Spleen (tissue), 13 donors: ENCODE measurements at places on chromosomes 1 and 21.

GRCh38 chr1:27959792-27960603 is at the start of gene XKR8:
XKR8 (plus strand) TSS chr1:27959973; CDS start chr1:27960070, 97 bp downstream.
- no peaks in the 10 kb centered on the region for H3K27me3 ChIP-seq
- peak; percentile 98 for DNase-seq
- H3K4me3 ChIP-seq = peak within 1 kb of the TSS; percentile 72
- peaks cover 14% of the 10 kb centered on the region for H3K4me1 ChIP-seq
- H3K27ac ChIP-seq = peak within 1 kb of the TSS; percentile 93
- peaks cover 20% of the 10 kb centered on the region for H3K36me3 ChIP-seq

DNA sequence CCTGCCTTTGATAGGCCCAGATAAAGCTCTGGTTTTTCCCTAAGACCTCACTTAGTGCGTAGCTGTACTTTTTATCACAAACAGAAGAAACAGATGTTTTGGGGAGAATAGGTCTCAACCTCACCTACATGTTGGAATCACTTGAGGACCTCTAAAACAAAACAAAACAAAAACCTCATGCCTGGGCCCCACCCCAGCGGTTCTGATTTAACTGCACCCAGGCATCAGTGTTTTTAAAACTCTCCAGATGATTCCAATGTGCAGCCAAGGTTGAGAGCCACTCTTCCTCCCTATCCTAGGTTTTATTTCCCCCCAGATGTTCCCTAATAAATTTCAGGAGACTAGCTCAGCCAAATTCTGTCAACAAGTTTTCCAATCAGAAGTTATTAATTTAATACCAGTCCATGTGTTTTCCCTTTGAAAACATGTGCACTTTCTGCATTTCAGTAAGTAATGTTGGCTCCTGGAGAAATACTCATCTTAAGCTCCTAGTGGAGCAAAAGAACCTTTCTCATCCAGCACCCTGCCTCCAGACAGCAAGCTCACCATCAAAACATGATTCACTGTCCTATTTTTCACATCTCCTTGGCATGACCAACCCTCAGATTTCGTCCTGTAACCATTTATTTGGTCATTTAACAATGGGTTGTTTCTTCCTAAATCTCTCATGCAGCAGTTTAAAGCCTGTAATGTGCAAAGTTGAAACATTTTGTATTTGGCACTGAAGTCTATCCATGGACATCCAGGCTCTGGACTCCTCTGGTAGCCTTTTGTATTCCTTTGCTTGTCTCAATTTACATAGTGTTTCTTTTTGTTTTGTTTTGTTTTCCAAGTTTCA is 27.5 kb downstream of the LRRC8C start:
- H3K27ac ChIP-seq = no peak overlapping the region
- no peak overlapping the region for H3K4me3 ChIP-seq
- H3K36me3 ChIP-seq = no peaks in the 10 kb centered on the region
- no peaks in the 10 kb centered on the region for H3K27me3 ChIP-seq
- peaks cover 12% of the 10 kb centered on the region for H3K4me1 ChIP-seq

- H3K36me3 ChIP-seq = no peaks in the 10 kb centered on the region
- H3K27me3 ChIP-seq = no peaks in the 10 kb centered on the region
- H3K4me3 ChIP-seq = no peak overlapping the region
- DNase-seq = no peak
- no peak overlapping the region for H3K27ac ChIP-seq
Observed at GRCh38 chr21:30838536-30838935, 9.0 kb upstream of the KRTAP7-1 start.

DNA sequence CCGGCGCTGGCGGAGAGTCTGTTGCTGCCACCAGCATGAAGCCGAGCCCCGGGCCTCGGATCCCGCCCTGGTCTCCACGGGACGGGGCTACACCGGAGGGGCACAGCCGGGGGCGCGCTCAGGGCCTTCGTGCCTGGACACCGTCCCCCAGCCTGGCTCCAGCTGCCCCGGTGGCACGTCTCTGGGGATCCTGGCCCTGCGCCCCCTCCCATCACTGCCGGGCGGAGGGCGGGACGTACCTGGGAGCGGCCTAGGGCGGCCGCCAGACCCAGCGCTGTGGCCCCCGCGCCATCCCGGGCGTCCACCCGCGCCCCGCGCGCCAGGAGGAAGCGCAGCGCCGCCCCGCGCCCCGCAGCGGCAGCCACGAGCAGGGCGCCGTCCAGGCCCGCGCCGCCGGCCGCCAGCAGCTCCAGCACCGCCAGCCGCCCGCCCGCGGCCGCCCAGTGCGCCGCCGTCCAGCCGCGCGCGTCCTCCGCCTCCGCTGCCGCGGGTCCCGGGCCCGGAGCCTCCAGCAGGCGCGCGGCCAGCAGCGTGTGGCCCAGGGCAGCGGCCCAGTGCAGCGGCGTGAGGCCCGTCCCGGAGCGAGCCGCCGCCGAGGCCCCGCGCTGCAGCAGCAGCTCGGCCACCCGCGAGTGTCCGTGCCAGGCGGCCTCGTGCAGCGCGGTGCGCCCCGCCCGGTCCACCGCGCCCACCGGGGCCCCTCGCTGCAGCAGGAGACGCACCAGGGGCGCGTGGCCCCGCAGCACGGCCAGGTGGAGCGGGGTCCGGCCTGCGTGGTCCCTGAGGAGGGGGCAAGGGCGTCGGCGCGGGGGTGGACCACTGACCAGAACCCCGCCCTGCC is 1.0 kb downstream of the ANKRD65 start:
- no peak overlapping the region for H3K4me3 ChIP-seq
- peak overlapping the region; percentile 51 for H3K27ac ChIP-seq
- peak; percentile 64 for DNase-seq

DNA sequence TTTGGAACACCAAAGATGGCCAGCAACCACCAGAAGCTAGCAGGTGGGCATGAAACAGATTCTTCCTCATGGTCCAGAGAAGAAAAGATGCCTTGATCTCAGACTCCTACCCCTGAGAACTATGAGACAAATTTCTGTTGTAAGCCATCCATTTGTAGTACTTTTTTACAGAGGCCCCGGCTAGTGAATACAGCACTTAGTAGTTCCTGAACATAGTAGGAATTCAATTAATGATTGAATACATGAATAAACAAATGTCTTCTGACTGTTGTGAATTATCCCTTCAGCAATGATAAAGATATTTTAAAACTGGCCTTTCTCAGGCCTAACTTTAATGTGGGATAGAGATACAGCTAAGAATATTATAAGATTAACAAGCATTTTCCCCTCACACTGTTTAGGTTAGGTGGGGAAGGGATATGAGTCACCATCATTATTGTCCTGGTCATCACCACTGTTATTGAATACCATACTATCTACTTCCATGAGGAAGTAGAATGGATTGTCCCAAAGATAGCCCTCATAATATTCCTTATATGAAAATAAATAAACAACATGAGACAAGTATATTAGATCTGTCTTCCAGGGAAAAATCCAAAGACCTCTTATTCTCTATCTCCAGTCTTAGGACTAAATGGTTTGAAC is 51.4 kb downstream of the ADCY10 start:
- H3K27me3 ChIP-seq = no peaks in the 10 kb centered on the region
- no peak for DNase-seq
- no peak overlapping the region for H3K27ac ChIP-seq
- no peak overlapping the region for H3K4me3 ChIP-seq
- H3K4me1 ChIP-seq = no peaks in the 10 kb centered on the region
- no peaks in the 10 kb centered on the region for H3K36me3 ChIP-seq

GRCh38 chr1:21910558-21911204 is 26.4 kb downstream of the HSPG2 start:
- DNase-seq = no peak
- no peaks in the 10 kb centered on the region for H3K36me3 ChIP-seq
- no peaks in the 10 kb centered on the region for H3K27me3 ChIP-seq

DNA sequence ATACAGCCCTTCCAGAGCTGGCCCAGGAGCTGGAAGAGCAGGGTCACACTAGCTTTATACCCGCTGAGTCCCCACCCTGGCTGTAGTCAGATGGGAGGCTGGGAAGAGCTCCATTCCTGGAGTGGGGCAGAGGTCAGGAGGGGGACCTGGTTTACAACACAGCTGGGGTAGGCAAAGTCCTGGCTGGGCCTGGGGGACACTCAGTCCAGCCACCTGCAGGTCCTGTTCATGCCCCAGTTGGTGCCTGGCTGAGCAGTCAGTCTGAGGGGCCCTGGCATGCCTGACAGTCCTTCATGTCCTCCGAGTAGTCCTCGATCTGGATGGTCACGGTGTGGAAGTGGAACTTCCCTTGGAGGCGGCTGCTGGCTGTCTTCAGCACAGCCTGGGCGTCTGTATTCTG is 7.0 kb downstream of the SLC30A2 start:
- peaks cover 22% of the 10 kb centered on the region for H3K4me1 ChIP-seq

- DNase-seq = no peak
- no peaks in the 10 kb centered on the region for H3K27me3 ChIP-seq
- no peaks in the 10 kb centered on the region for H3K4me1 ChIP-seq
- no peaks in the 10 kb centered on the region for H3K36me3 ChIP-seq
Observed at GRCh38 chr1:244590670-244591069, 62.3 kb upstream of the DESI2 start.

DNA sequence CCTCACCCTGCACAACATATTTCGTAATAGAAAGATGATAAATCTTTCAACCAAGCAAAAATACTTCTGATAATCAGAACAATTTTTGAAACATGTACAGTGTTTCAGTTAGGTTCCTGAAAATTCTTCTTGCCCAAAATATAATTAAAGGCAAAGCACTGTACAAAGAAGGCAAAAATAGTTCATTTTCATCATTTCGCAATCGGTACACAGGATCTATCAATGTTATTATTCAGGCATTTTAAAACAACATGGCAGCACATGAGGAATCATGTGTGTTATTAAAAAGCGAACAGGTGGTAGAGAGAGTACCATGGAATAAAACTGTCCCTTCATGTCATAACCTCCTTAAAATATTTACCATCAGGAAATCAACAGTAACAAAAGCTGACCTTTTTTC is 356.9 kb downstream of the DPYD start:
- no peak for DNase-seq
- no peaks in the 10 kb centered on the region for H3K36me3 ChIP-seq
- no peaks in the 10 kb centered on the region for H3K27me3 ChIP-seq
- no peaks in the 10 kb centered on the region for H3K4me1 ChIP-seq

DNA sequence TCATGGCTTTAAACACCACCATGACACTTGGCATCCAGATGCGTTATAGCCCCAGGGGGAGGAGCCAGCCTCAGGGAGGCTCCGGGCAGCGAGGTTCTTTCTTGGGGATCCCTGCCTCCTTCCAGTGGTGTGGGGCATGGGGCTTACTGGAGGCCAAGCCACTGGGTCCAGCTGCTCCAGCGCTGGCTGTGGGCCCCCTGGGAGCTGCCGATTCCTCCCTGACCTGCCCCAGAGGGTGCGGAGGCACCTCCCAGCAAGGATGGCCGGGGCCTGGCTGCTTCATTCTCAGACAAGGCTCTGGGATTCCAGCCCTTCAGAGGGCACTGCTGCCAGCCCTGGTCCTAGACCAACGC is 159.3 kb downstream of the PEX14 start:
- H3K4me1 ChIP-seq = peaks cover 8% of the 10 kb centered on the region
- H3K4me3 ChIP-seq = no peak overlapping the region

DNA sequence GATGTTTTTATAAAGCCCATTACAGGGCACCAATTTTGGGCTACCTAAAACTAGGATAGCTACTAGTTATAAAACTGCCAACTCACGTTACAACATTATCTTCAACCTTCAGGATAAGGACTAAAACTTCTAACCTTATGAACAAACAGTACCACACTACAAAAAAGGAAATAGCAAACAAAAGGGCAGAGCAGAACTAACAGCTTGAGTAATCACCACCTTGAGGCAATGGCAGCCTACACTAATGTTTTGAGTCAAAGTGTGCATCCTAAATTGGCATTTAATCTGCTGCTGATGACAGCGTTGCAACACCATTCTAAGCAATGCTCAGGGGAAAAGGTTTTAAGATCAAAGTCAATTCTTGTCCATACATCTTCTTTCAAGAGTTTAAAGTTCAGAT is 27.2 kb downstream of the PTP4A2 start:
- no peak overlapping the region for H3K4me3 ChIP-seq

DNA sequence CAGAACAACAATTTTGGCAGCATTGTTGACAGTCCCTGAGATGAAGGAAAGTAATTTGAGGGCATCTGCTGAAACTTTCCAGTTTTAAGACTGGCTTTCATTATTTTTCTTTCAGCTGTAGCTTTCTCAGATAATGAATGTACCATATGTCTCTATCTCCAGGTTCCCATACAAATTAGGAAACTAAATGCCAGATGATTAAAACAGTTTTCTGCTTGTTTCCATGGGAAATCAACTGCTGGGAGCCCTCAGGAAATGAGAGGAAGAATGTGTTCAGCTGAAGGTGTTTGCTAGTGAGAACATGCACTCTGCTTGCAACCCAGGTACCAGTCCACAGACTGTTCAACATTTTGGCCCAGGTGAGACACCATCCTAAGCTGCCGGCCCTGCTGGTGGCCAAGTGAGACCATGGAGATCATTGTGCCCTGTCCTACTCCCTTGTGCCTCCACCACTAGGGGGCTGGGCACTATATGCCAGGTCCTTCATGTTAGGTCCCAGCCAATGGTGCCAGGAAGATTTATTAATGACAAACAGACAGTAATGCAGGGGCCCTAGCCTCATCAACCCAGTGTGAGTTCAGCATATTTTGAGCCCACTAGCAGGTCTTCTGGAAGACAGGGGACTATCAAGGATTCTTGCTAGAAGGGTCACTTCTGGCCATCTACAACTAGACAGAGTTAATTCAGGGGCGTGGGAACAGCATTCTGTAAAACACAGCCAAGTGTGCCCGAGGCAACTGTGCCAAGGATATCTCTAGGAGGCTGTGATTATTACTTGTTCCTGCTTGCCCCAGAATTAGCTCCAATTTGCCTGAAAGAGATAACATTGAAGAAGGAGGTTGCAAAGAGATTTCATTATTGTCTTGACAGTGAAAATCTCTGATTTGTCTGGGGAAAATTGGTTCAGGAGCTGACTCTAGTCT is 17.0 kb upstream of the LRRC8C start:
- H3K27ac ChIP-seq = no peak overlapping the region
- H3K27me3 ChIP-seq = no peaks in the 10 kb centered on the region
- no peaks in the 10 kb centered on the region for H3K36me3 ChIP-seq

DNA sequence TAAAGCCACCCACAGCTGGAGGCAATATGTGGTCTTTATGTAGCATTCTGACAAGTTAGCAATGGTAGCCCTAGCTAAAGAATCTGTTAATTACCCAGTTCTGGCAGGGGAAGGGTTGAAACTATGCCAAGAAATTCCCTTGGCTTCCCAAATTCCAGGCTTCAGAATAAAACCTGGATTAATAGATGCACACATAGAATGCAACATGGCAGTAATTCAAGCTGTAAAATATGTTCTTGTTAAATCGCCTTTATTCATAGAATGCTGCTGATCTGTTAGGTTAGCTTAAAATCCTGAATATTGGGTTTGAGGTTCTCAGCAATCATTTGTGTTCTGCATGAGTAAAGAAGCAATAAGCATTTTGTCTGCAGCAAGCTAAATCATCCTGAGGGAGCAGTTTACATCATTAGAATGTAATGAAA is 80.1 kb downstream of the ZNF326 start:
- no peaks in the 10 kb centered on the region for H3K36me3 ChIP-seq
- no peak overlapping the region for H3K27ac ChIP-seq
- H3K4me1 ChIP-seq = no peaks in the 10 kb centered on the region
